ELR (cell line): ENCODE measurements at places on chromosomes 13 and 19.
A peak's percentile ranks its signal among the peaks of the same experiment; 100 is the strongest.

DNA sequence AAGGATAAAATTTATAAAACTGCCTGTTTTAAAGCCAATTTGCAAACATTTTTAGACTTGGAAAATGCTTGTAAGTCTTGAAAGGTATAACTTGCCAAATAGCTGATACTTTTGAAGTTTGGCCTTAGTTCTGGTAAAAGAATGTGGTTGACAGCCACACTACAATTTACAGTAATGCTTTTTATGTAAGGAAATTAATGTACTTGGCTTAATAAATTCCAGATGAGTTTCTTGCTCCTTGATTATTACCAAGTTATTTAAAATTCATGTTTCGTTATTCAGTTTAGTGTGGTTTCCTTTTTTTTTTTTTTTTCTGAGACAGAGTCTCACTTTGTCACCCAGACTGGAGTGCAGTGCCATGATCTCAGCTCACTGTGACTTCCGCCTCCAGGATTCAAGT lies 14.9 kb downstream of the LMO7 start:
- DNase-seq, result no peak

- peak; percentile 33 for DNase-seq
Observed at GRCh38 chr13:39531646-39532045, 71.3 kb downstream of the LHFPL6 start.

DNA sequence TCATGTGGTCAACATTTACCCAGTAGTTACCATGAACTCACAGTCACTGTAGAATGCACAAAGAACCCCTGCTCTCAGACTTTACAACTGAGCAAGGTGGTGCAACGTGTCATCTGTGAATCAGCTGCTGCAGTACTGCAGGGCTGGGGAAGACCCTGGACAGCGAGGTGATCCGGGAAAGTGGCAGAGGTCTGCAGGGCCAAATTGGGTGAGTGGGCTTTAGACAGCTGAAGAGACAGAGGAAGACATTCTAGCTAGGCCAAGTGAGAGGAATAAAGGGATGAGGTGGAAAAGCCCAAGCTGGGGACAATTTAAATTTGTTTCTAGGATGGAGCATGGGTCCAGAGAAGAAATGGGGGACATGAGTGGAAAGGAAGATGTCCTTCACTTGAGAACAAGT lies 270.5 kb downstream of the DCLK1 start:
- DNase-seq, result no peak

DNA sequence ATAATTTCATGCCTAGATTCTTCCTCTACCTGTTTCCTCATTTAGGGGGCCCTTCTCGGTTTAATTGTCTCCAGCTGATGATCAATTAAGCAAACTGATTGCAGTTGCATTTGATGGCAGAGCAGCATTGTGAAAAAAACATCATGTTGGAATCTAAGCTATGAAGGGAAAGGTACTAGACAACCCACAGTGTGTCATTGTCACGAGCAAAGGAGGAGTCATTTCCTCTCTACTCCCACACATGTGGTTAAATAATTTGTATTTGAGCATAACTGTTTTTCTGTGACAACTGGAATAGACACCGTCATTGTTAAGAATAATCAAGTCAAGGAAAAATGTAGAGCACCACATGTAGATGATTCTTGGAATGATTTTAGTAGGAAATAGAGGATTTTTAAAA lies 240.3 kb downstream of the DCT start:
- peak; percentile 88 for DNase-seq

GRCh38 chr19:15042826-15043225 lies 6.5 kb upstream of the CASP14 start:
- DNase-seq, result no peak

- DNase-seq, result peak; percentile 99
Observed at GRCh38 chr13:44306371-44307192, 67.0 kb upstream of the SERP2 start.

DNA sequence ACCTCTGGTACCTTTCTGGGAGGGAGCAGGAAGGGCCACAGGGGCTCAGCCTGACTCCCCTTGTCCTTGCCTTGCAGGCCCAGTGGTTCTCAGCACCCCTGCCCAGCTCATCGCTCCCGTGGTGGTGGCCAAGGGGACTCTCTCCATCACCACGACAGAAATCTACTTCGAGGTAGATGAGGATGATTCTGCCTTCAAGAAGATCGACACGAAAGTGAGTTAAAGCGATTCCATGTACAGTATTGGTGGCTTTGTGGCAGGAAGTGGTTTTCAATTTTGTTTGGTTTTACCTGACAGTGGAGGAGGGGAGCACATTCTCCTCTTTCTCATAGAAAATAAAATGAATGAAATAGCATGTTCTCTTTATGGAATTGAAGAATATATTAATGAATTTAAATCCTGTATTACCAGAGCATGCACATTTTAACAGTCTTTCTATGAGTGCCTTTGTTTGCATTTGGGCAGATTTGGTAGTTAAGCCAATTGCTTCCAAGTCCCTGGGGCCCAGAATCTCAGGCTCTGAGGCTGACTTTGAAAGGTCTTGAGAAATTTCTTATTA lies 4.1 kb downstream of the MAB21L1 start:
- peak; percentile 70 for DNase-seq

DNA sequence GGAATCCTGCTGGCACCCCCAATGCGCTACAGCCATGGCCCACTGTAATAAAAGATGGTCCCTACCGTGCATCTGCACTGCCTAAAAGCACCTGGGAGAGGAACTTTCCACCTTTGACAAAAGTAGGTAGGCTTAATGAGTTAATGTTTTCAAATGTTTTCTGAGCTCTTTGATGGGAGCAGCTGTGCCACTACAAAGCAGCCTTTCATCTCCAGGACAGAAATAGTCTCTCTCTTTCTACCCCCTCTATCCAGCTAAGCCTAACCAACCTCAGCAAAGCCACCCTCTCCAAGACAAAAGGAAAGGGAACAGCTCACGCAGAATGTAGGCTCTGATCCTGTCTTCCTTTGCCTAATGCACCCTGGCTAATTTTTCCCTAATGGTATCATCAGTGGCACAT lies 560.2 kb downstream of the UQCRFS1 start:
- DNase-seq, result no peak

GRCh38 chr19:55196803-55197202 lies 12.5 kb downstream of the PTPRH start:
- DNase-seq, result peak; percentile 40

GRCh38 chr19:38684078-38684861 lies 36.8 kb downstream of the ACTN4 start:
- DNase-seq, result peak; percentile 94

- DNase-seq, result no peak
Observed at GRCh38 chr13:40433001-40433400, 233.4 kb downstream of the FOXO1 start.

GRCh38 chr19:2477732-2478191 lies 1.8 kb downstream of the GADD45B start:
- peak; percentile 61 for DNase-seq

DNA sequence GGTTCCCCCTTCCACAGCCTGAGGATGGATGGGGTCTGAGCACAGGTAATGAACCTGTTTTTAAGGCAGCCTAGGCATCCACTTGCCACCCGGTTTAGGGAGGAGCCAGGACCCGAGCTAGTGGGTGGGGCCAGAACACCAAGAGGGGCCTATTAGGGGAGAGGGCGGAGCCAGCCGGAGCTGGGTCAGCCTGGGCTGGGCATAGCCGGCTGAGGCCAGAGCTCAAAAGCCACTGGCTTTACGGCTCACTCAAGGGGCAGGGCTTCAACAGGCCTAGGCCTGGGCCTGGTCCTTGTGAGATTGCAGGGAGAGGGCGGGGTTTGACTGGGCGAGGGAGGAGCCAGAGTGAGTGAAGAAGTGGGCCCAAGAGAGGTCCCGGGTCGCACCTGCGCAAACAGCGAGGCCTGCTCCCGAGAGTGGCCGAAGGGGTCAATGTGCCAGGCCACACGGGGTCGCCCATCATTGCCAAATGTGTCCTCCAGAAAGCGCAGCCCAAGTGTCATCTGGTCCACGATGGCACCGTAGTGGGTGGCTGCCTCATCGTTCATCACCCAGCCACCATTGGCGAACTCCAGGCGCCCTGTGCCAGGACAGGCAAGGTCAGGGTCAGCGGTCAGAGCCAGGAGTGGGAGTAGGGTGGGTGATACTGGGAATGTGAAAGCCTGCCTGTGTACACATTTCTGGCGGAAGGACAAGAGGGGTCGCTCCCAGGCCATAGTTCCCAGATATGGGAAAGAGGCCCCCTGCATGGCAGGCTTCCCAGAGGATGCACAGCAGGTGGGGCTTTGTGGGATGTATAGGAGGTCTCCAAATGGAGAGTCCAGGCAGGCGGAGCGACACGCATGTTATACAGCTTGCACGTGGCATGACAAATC lies 1.9 kb downstream of the MAN2B1 start:
- peak; percentile 39 for DNase-seq

- no peak for DNase-seq
Observed at GRCh38 chr13:51357928-51358595, 18.6 kb downstream of the SERPINE3 start.

DNA sequence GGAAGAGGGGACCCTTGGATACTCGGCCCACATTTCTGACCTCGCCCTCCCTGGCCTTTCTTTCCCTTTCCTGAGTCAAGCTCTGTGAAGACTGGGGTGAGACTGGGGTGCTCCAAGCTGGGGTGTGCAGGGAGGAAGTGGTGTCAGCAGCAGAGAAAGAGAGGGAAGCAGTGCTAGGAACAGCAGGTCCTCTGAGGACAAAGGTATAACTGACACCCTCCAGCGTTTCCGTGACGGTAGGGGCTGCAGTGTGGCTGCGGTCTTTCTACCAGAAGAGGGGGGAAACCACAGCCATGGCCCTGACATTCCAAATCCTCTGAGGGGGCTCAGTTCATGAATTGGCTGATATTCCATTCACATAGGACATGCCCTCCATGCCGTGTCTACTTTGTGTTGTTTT lies 1.1 kb downstream of the KIR3DL2 start:
- DNase-seq, result no peak

DNA sequence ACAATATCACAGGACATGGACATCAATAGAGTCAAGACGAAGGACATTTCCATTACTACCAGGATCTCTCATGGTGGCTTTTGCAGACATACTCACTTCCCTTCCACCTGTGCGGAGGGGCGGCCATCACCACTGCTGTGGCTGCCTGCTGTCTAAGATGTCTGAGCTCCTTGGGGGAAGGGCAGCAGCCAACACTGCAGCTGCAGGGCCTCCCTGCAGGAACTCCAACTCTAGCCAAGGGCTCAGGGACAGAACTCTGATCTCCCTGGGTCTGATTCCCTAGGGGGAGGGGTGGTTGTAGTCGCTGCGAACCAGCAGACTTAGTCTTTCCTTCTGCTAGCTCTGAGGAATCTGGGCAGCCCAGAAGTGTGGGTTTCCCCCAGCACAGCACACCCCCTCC lies 78.9 kb upstream of the ANKRD10 start:
- no peak for DNase-seq

DNA sequence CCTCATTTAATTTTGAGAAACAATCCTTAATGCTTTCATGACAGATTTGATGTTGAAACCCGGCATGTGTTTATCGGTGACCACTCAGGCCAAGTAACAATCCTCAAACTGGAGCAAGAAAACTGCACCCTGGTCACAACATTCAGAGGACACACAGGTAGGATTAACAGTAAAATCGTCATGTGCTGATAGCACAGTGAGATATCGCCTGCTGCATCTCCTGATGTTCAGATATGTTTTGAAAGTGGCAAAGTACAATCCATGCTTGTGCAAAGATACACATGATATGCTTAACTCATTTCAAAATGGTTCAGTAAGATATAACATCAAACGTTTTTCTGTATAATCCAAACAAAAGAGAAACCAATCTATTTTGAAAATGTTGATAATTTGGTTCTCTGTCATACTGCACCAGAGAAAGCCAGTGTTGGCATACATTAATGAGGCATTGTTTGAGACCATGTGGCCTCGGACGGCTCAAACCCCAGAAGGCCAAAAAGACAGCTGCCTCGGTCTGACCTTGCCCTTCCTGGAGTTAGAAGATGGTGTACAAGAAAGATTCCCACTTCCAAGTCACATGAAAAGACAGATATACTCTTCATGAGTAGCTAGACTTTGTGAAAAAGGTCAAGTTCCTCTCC lies 76.2 kb downstream of the DHRS12 start:
- DNase-seq, result no peak

DNA sequence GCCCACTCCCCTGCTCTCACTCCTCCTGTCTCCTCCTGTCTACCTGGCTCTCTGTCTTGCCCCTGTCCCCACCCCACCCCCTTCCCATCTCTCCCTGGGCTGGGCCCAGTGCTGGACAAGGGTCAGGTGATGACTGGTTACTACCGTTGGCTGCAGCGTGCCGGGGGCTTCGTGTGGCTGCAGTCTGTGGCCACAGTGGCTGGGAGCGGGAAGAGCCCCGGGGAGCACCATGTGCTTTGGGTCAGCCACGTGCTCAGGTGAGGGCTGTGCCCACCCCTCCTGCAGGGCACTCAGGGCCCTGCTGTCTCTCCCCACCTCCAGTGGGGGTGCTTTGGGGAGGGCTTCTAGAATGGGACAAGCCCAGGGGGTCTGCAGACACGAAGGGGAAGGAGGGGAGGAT lies 7.6 kb downstream of the TMEM160 start:
- DNase-seq, result no peak

GRCh38 chr13:71758828-71759227 lies 108.2 kb downstream of the DACH1 start:
- no peak for DNase-seq

GRCh38 chr13:99119656-99120055 lies 81.0 kb upstream of the UBAC2 start:
- no peak for DNase-seq

DNA sequence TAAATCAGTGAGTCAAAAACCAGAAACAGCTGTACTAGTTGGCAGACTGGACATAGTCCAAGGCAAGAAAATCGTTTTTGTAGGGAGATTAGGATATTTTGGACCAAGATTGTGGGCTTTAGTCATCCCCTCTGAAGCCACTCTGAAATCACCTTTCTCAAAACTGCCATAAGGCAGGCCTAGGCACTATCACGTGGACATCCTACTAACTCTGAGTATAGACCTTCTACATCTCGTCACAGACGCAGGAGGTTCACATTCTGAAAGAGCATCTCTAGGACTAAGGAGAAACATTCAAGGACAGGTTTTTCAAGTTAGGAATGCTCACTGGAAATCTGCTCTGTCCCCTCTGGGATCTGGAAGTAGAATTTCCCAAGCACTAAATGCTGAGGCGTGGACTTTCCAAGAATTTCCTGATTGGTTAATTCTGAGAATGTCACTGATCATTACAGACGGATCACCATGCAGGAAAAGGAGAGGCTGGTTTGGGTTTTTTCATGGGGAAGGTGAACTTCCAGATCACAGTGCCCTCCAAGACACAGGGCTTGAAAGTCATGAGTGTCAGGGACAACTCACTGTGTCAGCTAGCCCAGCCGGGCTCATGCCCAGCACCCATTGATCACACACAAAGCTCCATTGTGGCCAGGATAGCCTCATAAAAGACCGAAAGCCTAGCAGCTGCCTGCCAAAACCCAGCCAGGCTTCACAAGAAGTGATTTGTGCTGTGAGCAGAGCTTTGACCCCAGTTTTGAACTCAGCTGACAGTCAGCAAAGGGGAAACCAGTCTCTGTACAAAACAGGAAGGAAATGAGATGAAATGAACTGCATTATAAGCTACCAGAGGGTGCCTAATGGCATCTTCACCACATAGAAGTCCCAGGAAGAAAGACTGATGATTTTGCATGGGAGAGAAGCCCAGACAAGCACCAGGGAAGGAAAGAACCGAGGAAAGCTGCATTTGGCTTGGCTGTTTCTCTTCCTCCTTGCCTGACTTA lies 2.7 kb upstream of the RUBCNL start:
- no peak for DNase-seq

- no peak for DNase-seq
Observed at GRCh38 chr13:111558700-111559088, 238.3 kb downstream of the TEX29 start.
